ACHN (cell line): ENCODE measurements at places on chromosomes 4 and X.

- DNase-seq: no peak
Observed at GRCh38 chr4:183729069-183729406, 69.9 kb downstream of the TRAPPC11 start.

- DNase-seq: no peak
Observed at GRCh38 chrX:8755813-8756212, 23.9 kb upstream of the ANOS1 start.

DNA sequence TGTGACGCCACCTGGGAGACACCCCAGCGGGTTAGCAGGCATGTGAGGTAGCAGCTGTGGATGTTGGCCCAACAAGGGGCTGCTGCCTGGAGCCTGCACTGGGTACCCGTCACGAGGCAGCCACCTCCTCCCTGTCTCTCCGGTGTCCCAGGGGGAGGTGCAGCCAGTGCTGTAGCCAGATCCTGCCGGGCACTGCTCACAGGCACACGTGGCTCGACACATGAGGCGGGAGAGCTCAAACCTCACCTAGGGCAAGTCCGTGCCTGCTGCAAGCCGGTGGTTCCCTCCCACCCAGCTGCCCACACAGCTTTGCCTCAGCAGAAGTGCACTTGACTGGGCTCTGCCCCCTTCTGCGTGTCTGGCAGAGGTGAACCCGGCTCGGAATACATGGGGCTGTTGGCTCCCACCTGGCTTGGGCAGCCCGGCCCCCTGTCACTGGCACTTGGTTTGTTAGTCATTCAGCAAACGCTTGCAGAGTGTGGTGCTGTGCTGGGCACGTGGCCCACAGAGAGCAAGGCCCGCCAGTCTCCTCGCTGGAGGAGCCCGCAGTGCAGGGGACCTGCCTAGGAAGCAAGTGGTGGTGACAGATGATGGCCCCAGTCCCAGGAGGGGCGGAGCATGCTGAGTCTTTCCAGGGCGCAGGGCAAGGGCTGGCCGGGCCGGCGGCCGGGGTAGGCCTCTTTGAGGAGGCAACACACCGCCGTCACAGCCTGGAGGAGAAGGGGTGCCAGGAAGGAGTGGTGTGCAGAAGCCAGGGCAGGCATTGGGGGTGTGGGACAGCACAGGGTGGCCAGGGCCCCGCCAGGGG, 10.1 kb upstream of the SH3TC1 start:
- DNase-seq: no peak

DNA sequence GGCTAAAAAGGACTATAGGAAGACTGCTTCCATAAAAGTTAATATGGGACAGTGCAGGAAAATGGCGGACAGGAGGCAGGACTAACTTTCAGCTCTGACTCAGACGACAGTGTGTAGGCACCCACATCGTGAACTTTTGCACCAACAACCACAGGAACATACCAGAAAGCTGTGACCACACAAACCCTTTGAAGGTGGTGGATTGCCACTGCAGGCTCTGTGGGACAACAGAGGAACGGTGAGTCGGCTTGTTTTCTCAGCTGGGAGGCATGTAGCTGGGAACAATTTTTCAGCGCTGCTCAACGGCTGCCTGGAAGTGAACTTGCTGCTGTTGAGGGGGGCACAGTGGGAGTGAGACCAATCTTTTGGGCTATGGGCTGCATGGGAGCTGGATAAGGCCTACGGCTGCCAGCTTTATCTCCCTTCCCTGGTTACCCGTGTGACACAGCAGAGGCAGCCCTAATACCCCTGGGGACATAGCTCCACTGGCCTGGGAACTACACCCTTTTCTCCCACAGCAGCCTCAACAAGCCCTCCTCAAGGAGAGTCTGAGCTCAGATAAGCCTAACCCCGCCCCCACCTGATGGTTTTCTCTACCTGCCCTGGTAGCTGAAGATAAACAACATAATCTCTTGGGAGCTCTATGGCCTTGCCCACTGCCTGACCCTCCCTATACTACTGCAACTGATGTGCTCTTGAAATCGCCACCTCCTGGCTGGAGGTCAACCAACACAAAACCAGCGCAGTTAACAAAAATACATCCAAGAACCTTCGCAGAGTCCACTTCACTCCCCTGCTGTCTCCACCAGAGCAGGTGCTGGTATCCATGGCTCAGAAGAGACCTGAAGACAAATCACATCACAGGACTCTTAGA, 1537.0 kb downstream of the C4orf33 start:
- DNase-seq: no peak

GRCh38 chr4:126740687-126741086, 892.1 kb upstream of the INTU start:
- DNase-seq: no peak

DNA sequence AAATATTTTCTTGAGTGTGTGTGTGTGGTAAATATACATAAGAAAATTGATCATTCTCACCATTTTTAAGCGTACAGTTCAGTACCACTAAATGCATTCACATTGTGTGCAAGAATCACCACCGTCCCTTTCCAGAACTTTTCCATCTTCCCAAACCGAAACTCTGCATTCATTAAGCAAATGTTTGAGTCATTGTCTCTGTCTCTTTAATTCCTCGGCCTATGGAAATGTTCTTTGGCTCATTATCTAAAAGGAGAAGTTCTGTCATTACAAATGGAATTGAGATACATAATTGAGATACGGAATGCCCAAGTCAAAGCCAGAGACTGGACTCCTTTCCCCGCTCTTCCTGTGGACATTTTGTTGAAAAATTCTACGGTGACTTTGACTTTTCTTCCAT, 168.9 kb downstream of the DCLK2 start:
- no peak for DNase-seq

DNA sequence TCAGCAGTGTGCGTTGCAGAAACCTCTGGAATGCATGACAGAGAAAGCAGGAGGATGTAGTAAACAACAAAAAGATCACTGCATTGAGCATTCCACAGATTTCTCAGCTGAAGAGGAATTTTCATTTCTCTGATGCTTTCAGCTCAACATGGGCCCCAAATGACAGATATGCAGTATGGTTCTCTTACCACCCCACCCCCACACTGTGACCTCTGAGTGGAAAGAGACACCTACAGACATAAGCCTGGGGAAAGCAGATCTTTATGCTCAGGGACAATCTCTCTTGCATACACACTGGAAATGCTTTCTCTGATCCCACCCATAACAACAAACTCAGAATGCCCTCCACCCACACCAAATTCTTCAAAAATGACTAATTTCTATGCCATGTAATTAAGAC, 983.7 kb upstream of the LCORL start:
- no peak for DNase-seq

GRCh38 chr4:41436419-41436818, 101.5 kb upstream of the LIMCH1 start:
- DNase-seq: no peak

- no peak for DNase-seq
Observed at GRCh38 chr4:86319390-86319789, 40.5 kb downstream of the MAPK10 start.

DNA sequence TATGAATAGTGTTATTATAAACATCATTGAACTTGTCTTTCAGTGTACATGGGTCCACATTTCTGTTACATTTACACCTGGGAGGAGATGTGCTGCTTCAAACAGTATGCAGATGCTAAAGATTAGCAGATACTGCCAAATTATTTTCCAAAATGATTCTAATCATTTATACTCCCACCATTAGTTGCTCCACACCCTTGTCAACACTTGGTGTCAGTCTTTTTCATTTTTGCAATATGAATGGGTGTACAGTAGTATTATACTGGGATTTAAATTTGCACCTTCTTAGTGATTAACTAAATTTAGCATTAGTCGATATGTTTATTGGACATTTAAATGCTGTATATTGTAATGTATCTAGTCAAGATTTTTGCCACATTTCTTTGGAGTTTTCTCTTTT, 131.6 kb upstream of the GRID2 start:
- peak; percentile 2 for DNase-seq

- peak; percentile 29 for DNase-seq
Observed at GRCh38 chr4:124903995-124904722, 191.6 kb upstream of the ANKRD50 start.

- no peak for DNase-seq
Observed at GRCh38 chr4:140076307-140076706, 77.7 kb downstream of the MAML3 start.

DNA sequence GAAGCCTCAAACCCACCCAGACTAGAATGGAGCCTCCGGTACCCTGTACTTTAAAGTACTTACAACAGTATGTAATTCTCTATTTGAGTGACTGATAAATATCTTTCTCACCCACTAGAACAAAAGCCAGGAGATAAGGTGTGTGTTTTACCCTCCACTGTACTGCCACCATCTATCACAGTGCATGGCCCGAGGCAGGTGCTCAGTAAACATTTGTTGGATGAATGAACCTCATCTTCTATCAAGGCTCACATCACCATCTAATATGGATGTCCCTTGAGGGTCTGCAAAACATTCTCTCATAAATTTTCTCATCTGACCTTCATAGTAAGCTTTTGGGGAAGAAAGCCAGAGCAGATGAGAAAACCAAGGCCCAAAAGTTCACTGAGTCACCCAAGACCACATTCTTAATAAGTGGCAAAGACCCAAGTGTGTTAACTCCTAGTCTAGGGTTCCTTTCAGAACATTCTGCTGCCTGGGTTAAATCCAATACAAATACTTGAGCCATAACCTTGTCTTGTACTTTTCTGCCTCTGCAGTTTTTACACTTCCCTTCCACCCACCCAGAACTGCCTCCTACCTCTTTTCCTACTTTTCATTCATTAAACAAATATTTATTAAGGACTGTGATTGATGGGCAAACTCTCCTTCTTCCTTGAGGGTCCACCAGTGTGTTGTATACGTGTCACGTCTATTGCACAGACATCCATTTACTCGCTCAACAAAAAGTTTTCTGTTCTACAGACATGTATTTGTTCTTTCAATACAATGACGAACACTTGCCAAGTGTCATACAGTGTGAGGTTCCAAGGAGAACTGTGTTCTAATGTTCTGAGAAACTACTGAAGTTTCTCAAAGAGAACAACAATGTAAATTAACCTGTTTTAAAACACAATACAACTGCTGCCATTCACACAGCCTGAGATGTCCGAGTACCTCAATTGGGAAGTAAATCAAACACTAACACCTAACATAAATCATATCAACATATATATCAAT, 35.7 kb downstream of the APBB2 start:
- peak; percentile 56 for DNase-seq

DNA sequence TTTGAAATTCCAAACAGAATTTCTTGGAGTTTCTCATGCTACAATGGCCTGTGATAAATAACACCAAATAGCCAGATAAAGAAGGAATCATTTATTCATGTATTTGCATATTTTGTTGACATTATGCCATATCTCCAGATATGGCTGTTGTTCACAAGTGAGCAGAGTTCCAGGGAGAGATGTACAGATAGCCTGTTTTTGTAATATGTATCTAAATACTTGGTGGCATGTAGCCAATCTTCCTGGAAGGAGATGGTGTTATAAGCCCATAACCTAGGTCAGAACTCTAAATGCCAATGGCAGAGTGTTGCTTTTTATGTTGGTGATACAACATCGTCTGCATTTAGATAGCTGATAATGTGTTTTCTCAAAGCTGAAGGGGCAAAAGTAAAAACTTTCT, 292.2 kb downstream of the FBXO8 start:
- no peak for DNase-seq

GRCh38 chr4:41611881-41612871, 74.2 kb downstream of the LIMCH1 start:
- DNase-seq: peak; percentile 54

GRCh38 chr4:182492423-182492822, 249.2 kb downstream of the TENM3 start:
- DNase-seq: peak; percentile 26

DNA sequence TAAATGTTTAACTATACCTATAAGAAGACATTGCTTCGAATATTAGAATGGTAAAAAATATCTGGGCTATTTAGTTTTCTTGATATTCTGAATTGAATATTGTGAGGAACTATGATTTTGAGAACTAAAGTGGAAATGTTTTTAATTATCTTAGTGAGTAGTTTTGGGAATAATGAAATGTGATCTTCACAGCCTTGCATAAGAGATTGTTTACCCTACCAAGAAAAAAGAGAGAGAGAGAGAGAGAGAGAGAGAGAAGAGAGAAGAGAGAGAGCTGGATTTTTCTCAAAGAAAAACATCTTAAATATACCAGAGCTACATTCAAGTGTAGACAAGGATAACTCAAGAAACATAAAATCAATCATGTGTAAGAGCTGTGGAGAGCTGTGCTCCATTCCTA, 148.7 kb upstream of the MAD2L1 start:
- DNase-seq: no peak

GRCh38 chr4:120871173-120871572, 51.4 kb downstream of the PRDM5 start:
- no peak for DNase-seq

GRCh38 chr4:124738994-124739393, 26.5 kb upstream of the ANKRD50 start:
- DNase-seq: no peak

- DNase-seq: no peak
Observed at GRCh38 chr4:109389369-109390114, 44.1 kb upstream of the SEC24B start.

GRCh38 chrX:72436010-72436409, 130.3 kb upstream of the CITED1 start:
- DNase-seq: no peak

- no peak for DNase-seq
Observed at GRCh38 chr4:68948044-68948743, 3.4 kb downstream of the UGT2A3 start.

DNA sequence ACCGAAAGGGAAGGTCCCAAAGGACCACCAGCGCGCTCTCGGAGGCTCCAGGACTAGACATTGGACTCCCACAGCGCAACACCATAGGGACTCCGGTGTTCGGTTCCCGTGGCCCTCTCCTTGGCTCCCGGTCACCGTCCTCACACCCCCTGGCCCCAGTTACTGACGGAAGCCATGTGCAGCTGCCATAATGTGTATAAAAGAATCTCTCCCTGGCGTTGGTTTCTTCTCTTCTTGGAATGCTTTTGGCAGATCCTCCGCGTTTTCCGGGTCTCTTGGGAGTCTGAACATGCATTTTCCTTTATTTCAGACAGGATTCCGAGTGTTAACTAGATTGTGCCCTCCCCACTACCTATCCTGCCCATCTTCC, 69.8 kb downstream of the FBXO8 start:
- no peak for DNase-seq

GRCh38 chr4:25011135-25011866, 19.4 kb downstream of the LGI2 start:
- DNase-seq: no peak

DNA sequence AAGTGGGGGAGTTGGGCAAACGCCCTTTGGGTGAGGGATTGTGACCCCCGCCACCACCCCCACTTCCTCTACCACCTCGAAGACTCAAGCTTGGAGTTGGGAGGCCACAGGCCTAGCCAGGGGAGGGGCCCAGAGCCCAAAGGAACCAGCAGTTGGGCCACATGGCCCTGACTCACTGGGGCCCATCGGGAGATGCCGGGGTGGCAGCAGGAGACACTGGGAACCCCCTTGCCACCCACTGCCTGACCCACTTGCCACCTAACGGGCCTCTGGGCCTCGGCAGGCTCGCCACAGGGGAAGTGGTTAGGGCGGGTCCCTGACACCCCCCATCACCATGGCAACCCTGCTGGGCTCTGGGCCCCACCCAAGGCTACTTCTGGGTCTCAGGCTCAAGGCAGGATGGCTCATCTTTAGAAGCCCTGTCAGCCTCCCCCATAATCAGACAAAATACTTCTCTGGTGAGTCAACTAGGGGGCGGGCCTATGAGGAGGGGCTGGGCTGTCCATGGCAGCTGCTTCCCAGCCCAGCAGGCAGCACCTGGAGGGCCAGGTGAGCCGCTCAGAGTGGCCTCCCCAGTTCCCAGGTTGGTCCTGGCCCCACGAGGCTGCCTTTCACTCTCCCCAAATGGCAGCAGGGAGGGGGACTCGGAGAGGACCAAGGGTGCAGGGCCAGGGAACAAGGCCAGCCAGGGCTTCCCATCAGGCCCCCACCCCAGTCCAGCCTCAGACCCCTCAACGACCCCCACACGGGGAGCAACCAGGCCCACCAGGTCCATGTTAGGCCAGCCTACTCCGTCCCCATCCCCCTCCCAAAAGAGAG, 5.6 kb downstream of the FLNA start:
- DNase-seq: peak; percentile 70
